Fibroblast of villous mesenchyme (primary cell): ENCODE measurements at places on chromosomes 12 and 14. TPM values are rescaled to one million over a fixed set of nuclear protein-coding genes. Genes with fewer than 3 reads are reported as not detected.

The C14orf180 gene
- total RNA-seq = not detected in 2 replicates

The TCL1A gene
- not detected in 2 replicates for total RNA-seq

The KRT77 gene
- not detected in 2 replicates for total RNA-seq

The LRRC43 gene
- 1.6 and 1.7 TPM in 2 replicates for total RNA-seq

The IGFBP6 gene
- total RNA-seq = 277 and 396 TPM in 2 replicates

The IRF2BPL gene
- 40.2 and 44.1 TPM in 2 replicates for total RNA-seq

The RFX4 gene
- total RNA-seq = not detected in 2 replicates

The CDH24 gene
- total RNA-seq = 6.4 and 10.8 TPM in 2 replicates

The SCYL2 gene
- total RNA-seq = 58.6 and 76.0 TPM in 2 replicates

The STAT2 gene
- total RNA-seq = 232 and 296 TPM in 2 replicates

The IL31 gene
- not detected in 2 replicates for total RNA-seq

The ANG gene
- total RNA-seq = 1.7 and 4.5 TPM in 2 replicates

The MYL2 gene
- total RNA-seq = not detected in 2 replicates

The PIK3C2G gene
- not detected in 2 replicates for total RNA-seq

The EFS gene
- total RNA-seq = 7.7 and 7.8 TPM in 2 replicates

The ACOT4 gene
- 0.64 and 1.7 TPM in 2 replicates for total RNA-seq

The KRT85 gene
- not detected in 2 replicates for total RNA-seq

The CNTN1 gene
- total RNA-seq = 1.7 and 2.6 TPM in 2 replicates
